Stimulated activated CD4-positive, alpha-beta T cell treated with anti-CD3 and anti-CD28 coated beads, Interleukin-2, amount 100 ng/mL, for 24 hours (primary cell): ENCODE measurements at places on chromosomes 7 and 10.

- no peak for DNase-seq
Measured at GRCh38 chr7:33805630-33806233, 99.6 kb upstream of the BMPER start.

DNA sequence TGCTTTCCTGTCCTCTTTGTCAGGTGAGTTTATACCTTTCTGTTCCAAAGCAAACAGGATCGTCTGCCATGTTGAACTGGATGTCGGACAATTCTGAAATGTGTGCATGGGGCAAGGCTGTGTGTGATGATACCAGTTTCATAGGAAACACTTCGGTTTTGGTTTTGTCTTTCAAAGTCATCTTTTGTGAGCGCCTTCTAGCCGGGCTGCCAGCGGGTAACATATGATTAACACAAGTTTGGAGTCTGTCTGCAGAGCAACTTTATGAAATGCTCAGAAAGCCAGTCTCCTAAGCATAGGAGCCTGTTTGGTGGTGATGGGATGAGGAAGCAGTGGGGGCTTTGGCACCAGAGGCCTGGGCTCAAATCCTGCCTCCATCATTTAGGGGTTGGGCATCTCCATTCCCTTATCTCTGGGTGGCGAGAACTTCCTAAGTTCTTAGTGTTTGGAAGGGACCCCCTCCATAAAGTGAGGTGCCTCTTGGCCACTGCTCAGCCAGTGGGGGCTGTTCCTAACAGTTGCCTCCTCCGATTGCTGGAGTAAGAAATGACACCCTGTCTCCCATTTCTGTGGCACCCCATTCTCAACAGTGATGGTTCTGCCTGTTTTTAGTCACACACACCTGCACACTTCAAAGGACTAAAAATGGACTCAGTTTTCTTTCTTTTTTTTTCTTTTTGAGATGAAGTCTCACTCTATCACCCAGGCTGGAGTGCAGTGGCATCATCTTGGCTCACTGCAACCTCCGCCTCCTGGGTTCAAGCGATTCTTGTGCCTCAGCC is 36.8 kb downstream of the CUX1 start:
- no peak for DNase-seq

DNA sequence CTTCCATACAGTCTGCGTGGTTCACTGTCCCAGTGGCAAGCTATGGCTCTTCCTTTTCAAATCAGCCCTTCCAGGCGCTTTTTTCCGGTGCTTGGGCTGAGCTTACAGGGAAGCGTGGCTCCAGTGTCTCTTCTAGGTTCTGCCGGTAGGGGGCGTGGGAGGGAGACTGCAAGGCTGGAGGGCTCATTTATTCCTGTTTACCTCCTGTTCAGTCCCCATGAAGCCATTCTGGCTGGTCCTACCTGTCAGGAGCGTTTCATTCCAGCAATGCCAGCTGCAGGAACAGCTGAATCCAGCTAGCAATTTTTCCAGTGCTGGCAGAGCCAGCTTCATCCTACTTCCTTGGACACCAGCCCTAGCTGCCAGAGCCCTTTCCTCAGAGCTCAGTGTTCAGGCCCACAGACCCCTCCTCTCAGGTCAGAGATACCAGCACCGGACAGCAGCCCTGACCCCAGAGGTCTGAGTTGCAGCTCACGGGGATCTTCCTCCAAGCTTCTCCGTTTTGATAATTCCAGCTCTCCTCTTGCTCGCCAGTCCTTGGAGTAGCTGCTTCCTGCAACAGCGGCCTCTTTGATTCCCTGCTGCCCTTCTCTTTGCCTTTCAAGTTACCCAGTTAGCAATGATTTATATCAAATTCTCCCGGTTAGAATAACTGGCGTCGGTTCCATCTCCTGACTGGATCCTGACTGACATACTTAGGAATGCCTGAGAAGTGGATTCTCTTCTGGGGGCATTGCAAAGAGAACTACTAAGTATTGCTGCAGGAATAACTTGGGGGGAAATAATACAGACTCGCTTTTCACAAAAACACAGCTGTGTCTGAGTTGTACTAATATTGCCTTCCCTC is 129.8 kb downstream of the FRMD4A start:
- DNase-seq: peak; percentile 21

GRCh38 chr7:98162758-98163157 is 48.5 kb upstream of the BHLHA15 start:
- no peak for DNase-seq

- no peak for DNase-seq
Measured at GRCh38 chr10:48599830-48600134, 5.1 kb downstream of the ARHGAP22 start.
